K562 (cell line): ENCODE measurements at places on chromosomes 16 and 17. TPM values are rescaled to one million over a fixed set of nuclear protein-coding genes. Genes with fewer than 3 reads are reported as not detected.
A peak's percentile ranks its signal among the peaks of the same experiment; 100 is the strongest.

DNA sequence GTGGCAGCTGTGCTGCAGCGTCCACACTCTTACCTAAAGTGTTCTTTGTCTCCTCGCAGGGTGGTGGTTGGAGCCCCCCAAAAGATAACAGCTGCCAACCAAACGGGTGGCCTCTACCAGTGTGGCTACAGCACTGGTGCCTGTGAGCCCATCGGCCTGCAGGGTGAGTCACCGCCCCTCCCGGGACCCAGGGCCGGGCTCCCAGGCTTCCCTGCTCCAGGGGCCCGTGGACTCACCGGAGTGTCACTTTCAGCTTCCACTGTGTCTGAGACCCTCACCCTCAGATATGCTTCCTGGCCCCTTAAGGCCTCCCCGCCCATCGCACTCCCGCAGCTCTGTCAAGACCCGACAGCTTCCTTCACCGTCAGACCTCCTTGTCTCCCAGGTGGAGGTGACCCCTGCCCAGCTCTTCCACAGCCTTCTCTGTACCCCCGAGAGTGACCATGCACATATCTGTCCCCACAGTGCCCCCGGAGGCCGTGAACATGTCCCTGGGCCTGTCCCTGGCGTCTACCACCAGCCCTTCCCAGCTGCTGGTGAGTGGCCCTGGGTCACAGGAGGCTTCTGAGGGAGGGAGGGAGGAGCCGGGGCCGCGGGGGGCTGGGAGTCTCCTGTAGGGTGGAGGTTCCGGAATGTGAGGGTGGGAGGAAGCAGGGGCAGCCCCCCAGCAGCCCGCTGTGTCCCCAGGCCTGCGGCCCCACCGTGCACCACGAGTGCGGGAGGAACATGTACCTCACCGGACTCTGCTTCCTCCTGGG lies 1.8 kb downstream of the ITGAX start:
- H3K27ac ChIP-seq = no peak overlapping the region
- no peak for DNase-seq
- H3K4me3 ChIP-seq = no peak overlapping the region
- peaks cover 2% of the 10 kb centered on the region; the same call in 1 of the 3 replicates for H3K4me1 ChIP-seq
- no peaks in the 10 kb centered on the region for H3K36me3 ChIP-seq

- DNase-seq = peak; percentile 85
- H3K36me3 ChIP-seq = peaks cover 32% of the 10 kb centered on the region; the same call in 2 of the 3 replicates
- peak overlapping the region; percentile 60 for H3K4me3 ChIP-seq
- H3K27me3 ChIP-seq = no peaks in the 10 kb centered on the region
Measured at GRCh38 chr17:40340880-40341807, 23.4 kb downstream of the GJD3 start.

- H3K27me3 ChIP-seq = no peaks in the 10 kb centered on the region
- no peak overlapping the region for H3K27ac ChIP-seq
- H3K4me3 ChIP-seq = no peak overlapping the region
- peaks cover 13% of the 10 kb centered on the region; the same call in 1 of the 3 replicates for H3K36me3 ChIP-seq
Measured at GRCh38 chr17:80221351-80222105, 1.3 kb downstream of the SLC26A11 start.

GRCh38 chr17:35607239-35607847 lies 20.2 kb downstream of the AP2B1 start:
- no peak overlapping the region for H3K4me3 ChIP-seq
- no peaks in the 10 kb centered on the region for H3K4me1 ChIP-seq
- H3K36me3 ChIP-seq = peaks cover 87% of the 10 kb centered on the region

- no peaks in the 10 kb centered on the region for H3K27me3 ChIP-seq
- no peak overlapping the region for H3K27ac ChIP-seq
- peaks cover 39% of the 10 kb centered on the region for H3K4me1 ChIP-seq
- peak; percentile 19 for DNase-seq
- no peak overlapping the region for H3K4me3 ChIP-seq
Measured at GRCh38 chr17:44354582-44355561, 8.8 kb downstream of the FAM171A2 start.

- H3K27me3 ChIP-seq = no peaks in the 10 kb centered on the region
- DNase-seq = no peak
- H3K27ac ChIP-seq = 0 out of 3 replicates have a peak overlapping the region, but pooled peaks have one; percentile 23
- peaks cover 40% of the 10 kb centered on the region for H3K36me3 ChIP-seq
- peaks cover 7% of the 10 kb centered on the region; the same call in 2 of the 3 replicates for H3K4me1 ChIP-seq
- H3K4me3 ChIP-seq = no peak overlapping the region
Measured at GRCh38 chr16:21619765-21620425, 20.5 kb downstream of the METTL9 start.

- H3K4me1 ChIP-seq = no peaks in the 10 kb centered on the region; the same call in 2 of the 3 replicates
- peaks cover 14% of the 10 kb centered on the region; the same call in 1 of the 3 replicates for H3K36me3 ChIP-seq
- no peak overlapping the region for H3K4me3 ChIP-seq
- DNase-seq = peak; percentile 37
- no peak overlapping the region for H3K27ac ChIP-seq
Measured at GRCh38 chr17:18968945-18969887, 17.3 kb downstream of the SLC5A10 start.

DNA sequence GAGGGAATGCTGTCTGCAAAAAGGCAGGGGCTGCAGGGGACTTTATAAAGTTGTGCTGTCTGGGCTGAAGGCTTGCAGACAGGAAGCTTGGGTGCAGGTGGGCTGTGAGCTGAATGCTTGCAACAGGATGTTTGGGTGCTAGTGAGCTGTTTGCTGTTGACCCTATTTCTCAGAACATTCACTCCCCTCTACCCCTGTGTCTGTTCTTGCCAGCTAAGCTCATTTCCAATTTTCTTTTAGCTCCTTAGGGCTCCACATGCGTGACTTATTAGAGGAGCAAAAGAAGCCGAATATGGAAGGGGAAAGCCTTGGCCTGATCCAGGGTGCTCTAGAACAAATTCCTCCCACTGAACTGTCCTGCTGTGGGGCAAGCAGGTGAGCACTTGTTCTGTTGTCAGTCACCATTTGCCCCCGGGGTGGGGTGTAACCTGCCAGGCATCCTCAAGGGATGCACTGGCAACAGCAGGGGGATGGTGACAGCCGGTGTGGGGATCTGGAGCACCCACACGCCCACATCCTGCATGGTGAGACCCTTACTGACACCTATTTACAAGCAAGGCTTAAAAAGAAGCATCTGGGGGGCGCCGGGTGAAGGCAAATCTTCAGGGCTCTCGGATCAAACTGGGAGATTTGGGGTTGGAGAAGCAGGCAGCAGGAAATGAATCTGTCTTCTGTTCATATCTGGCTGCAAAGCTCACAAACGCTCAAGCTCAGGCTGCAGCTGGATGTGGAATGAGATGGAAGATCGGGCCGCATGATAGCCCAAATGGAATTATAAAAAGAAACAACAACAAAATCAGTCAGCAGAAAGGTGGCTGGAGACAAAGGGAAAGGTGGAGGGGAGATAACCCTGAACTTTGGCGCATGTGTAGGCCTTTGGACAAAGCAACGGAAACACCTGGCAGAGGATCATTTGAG lies 21.1 kb upstream of the NUP93 start:
- peaks cover 31% of the 10 kb centered on the region for H3K27me3 ChIP-seq
- no peak for DNase-seq
- H3K4me1 ChIP-seq = no peaks in the 10 kb centered on the region
- H3K27ac ChIP-seq = no peak overlapping the region
- no peak overlapping the region for H3K4me3 ChIP-seq

DNA sequence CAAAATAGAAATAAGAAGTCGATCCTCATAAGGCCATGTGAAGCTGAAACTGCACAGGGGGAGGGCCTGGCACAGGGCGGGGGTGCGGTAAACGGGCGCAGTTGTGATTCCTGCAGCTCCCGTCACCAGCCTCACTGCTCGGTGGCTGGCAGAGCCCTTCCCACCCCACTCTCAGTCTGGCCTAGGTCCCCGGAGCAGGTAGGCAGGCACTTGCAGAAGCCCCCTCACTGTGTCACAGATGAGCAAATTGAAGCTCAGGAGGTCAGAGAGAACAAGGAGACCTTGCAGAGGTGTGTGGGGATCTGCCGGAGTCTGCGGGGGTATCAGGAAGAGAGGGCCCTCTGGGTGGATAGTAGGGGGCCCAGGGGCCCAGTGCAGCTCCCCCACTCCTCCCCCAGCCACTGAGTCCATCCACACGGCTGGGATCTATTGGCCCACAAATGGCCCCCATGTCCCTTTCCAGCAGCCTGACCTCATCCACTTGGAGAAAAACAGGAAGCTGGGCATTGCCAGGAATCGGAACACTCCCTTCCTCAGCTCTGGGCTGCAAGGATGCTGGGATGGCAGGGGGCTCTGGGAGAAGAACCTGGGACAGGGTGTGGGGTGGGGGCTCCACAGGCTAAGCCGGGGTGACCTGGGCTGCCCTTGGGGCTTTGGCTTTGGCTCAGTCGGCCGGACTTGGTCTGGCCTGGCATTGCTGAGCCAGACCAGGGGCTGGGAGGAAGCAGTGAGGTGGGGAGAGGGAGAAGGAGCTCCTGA lies 21.4 kb upstream of the MAP3K14 start:
- no peaks in the 10 kb centered on the region for H3K36me3 ChIP-seq
- H3K27ac ChIP-seq = no peak overlapping the region
- H3K27me3 ChIP-seq = no peaks in the 10 kb centered on the region
- H3K4me1 ChIP-seq = peaks cover 74% of the 10 kb centered on the region
- DNase-seq = no peak

GRCh38 chr16:7324321-7324720 lies 8.3 kb upstream of the RBFOX1 start:
- no peak overlapping the region for H3K4me3 ChIP-seq
- H3K27me3 ChIP-seq = no peaks in the 10 kb centered on the region
- H3K4me1 ChIP-seq = no peaks in the 10 kb centered on the region
- no peak for DNase-seq

DNA sequence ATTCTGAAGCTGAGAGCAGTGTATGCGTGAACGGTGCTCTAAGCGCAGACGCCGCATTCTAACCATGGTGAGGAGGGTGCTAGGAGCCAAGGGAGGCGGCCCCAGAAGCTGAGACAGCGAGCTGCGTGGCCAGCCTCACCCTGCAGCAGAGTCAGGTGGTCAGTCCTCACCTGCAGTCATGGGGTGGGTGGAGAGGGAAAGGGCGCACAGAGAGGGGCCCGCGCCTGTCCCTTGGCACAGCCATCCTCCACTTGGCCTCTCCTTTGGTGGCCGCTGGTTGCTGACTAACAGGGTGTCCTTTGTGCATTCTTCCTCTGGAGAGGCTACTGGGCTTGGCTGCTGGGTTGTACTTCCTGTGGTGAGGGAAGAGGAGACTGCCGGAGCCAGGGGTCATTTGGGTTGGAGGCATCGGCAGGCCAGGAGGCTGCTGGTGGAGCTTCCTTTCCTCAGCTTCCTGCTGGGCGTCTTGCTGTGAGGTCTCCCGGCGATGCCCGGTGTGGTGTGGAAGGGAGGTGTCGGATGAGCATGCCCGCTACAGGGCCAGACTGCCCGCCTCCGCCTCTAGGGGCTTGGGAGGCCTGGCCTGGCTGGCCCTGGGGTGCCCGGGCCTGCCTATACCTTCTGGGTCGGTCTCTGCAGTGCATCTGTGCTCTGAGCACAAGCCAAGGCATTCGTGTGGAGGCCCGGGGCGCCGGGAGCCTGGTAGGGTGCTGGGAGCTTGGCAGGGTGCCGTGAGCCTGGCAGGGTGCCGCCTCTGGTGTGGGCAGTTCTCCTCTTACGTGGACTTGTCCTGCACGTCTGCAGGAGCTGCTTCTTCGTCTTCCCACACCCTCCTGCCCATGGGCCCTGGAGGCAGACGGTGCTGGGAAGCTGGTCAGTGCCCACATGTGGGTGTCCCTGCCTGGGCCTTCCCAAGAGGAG lies 17.4 kb downstream of the RNF213 start:
- H3K36me3 ChIP-seq = peaks cover 12% of the 10 kb centered on the region; the same call in 2 of the 3 replicates
- no peak overlapping the region for H3K4me3 ChIP-seq
- no peak for DNase-seq
- no peak overlapping the region for H3K27ac ChIP-seq
- no peaks in the 10 kb centered on the region for H3K27me3 ChIP-seq

DNA sequence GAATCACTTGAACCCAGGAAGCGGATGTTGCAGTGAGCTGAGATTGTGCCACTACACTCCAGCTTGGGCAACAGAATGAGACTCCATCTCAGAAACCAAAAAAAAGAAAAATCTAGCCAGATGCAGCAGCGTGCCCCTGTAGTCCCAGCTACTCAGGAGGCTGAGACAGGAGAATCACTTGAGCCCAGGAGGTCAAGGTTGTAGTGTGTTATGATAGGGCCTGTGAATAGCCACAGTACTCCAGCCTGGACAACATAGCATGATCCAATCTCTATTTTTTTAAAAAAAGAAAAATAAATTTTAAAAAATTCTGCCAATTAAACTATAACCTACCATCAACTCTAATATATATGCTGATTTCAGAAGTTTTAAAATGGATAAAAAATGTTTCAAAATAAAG lies 15.8 kb downstream of the PHLPP2 start:
- H3K4me1 ChIP-seq = no peaks in the 10 kb centered on the region
- no peaks in the 10 kb centered on the region for H3K27me3 ChIP-seq
- no peak for DNase-seq
- H3K4me3 ChIP-seq = no peak overlapping the region
- H3K36me3 ChIP-seq = no peaks in the 10 kb centered on the region; the same call in 2 of the 3 replicates
- no peak overlapping the region for H3K27ac ChIP-seq

- H3K27ac ChIP-seq = no peak overlapping the region
- no peak for DNase-seq
- H3K36me3 ChIP-seq = no peaks in the 10 kb centered on the region
- peaks cover 67% of the 10 kb centered on the region for H3K27me3 ChIP-seq
Measured at GRCh38 chr17:79183293-79184158, 108.9 kb downstream of the ENGASE start.

DNA sequence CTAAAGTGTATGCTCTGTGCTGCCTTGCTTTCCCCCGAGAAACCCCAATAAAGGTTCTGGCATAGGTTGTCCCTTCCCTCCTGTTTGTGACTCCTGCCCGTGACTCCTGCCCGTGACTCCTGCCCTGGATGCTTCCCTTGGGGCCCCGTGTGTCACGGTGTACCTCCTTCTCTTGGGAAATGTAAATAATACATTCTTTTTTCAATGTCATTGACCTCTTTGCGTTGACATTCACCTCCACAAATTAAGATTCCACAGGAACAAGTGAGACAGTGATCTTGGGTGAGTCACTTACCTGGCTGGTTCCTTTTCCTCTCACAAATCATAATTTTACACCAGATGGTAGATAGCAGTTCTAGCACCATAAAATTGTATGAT lies 632 bp downstream of the CCL15 start:
- H3K4me1 ChIP-seq = no peaks in the 10 kb centered on the region
- H3K36me3 ChIP-seq = no peaks in the 10 kb centered on the region
- no peak for DNase-seq

- H3K27me3 ChIP-seq = no peaks in the 10 kb centered on the region
- H3K36me3 ChIP-seq = no peaks in the 10 kb centered on the region
- H3K27ac ChIP-seq = no peak overlapping the region
Measured at GRCh38 chr16:20241321-20241720, 86.0 kb downstream of the GP2 start.

- no peaks in the 10 kb centered on the region for H3K36me3 ChIP-seq
- H3K4me3 ChIP-seq = no peak overlapping the region
- no peak overlapping the region for H3K27ac ChIP-seq
- DNase-seq = peak; percentile 10
Measured at GRCh38 chr16:53356478-53357207, 77.6 kb upstream of the RBL2 start.

Gene HOXB6
- total RNA-seq = 10.6 and 14.2 TPM in 2 replicates

Gene CCL11
- not detected in 2 replicates for total RNA-seq

Gene TP53TG3C
- 1.6 and 2.8 TPM in 2 replicates for total RNA-seq

Gene FBXW10B
- 0.13 TPM in 1 of 2 replicates, not detected in the other for total RNA-seq

Gene GNG13
- not detected in 2 replicates for total RNA-seq

Gene CRHR1
- not detected in 2 replicates for total RNA-seq

Gene SGCA
- total RNA-seq = not detected in 2 replicates

Gene SLC6A4
- total RNA-seq = 0.09 TPM in 1 of 2 replicates, not detected in the other

Gene CMC2
- total RNA-seq = 166 and 189 TPM in 2 replicates

Gene CDH1
- total RNA-seq = 0.69 and 0.76 TPM in 2 replicates
